Regular cardiac myocyte (primary cell): ENCODE measurements at places on chromosomes 2 and 18. TPM values are rescaled to one million over a fixed set of nuclear protein-coding genes. Genes with fewer than 3 reads are reported as not detected.

Gene RRM2
- 3.7 and 85.5 TPM in 2 replicates for total RNA-seq

Gene FIGLA
- total RNA-seq, result not detected in 2 replicates

Gene FBXO41
- 0.38 and 1.1 TPM in 2 replicates for total RNA-seq

Gene TUBB8B
- not detected in 2 replicates for total RNA-seq

Gene KCNE4
- total RNA-seq, result 45.4 and 151 TPM in 2 replicates

Gene TGFA
- total RNA-seq, result 0.56 and 3.1 TPM in 2 replicates

Gene ITGB6
- total RNA-seq, result 0.19 and 0.28 TPM in 2 replicates

Gene LINC00305
- not detected in 2 replicates for total RNA-seq

Gene PLA2R1
- 4.2 and 17.2 TPM in 2 replicates for total RNA-seq

Gene ABCG5
- total RNA-seq, result not detected in 2 replicates

Gene CCDC148
- total RNA-seq, result 0.77 and 2.0 TPM in 2 replicates

Gene MRPL33
- total RNA-seq, result 67.4 and 89.5 TPM in 2 replicates

Gene C1GALT1C1L
- 1.1 and 1.3 TPM in 2 replicates for total RNA-seq

Gene SYT4
- total RNA-seq, result not detected in 2 replicates

Gene CFAP65
- not detected in 2 replicates for total RNA-seq

Gene TLX2
- under 0.01 TPM in 1 of 2 replicates, not detected in the other for total RNA-seq

Gene CYP27C1
- not detected in 2 replicates for total RNA-seq

Gene RNF125
- under 0.01 and 0.28 TPM in 2 replicates for total RNA-seq

Gene SGPP2
- total RNA-seq, result under 0.01 and 0.28 TPM in 2 replicates

Gene HSPE1
- total RNA-seq, result 132 and 357 TPM in 2 replicates

Gene CNDP1
- total RNA-seq, result not detected in 2 replicates

Gene ASXL3
- total RNA-seq, result 0.19 and 1.1 TPM in 2 replicates

Gene POTEC
- under 0.01 TPM in 2 replicates for total RNA-seq

Gene SERPINB11
- total RNA-seq, result not detected in 2 replicates

Gene PTPRN
- 2.1 and 12.7 TPM in 2 replicates for total RNA-seq

Gene EMILIN2
- total RNA-seq, result 11.0 and 16.1 TPM in 2 replicates

Gene CD8A
- not detected in 2 replicates for total RNA-seq

Gene AAMP
- 139 and 182 TPM in 2 replicates for total RNA-seq

Gene ACMSD
- 0.28 TPM in 1 of 2 replicates, not detected in the other for total RNA-seq

Gene CARF
- 2.5 and 5.9 TPM in 2 replicates for total RNA-seq
